Stomach (tissue), 19 donors: ENCODE measurements at places on chromosomes 1 and 21. TPM values are rescaled to one million over a fixed set of nuclear protein-coding genes. Genes with fewer than 3 reads are reported as not detected.

GRCh38 chr1:173395762-173396161 is 81.4 kb upstream of the PRDX6 start:
- DNase-seq: no peak
- H3K27ac ChIP-seq: no peak overlapping the region
- no peaks in the 10 kb centered on the region for H3K27me3 ChIP-seq

- H3K4me3 ChIP-seq: no peak overlapping the region
- H3K27ac ChIP-seq: peak overlapping the region; percentile 74
- peak; percentile 67 for DNase-seq
- H3K36me3 ChIP-seq: no peaks in the 10 kb centered on the region
Measured at GRCh38 chr1:109151146-109151990, 37.5 kb downstream of the ELAPOR1 start.

DNA sequence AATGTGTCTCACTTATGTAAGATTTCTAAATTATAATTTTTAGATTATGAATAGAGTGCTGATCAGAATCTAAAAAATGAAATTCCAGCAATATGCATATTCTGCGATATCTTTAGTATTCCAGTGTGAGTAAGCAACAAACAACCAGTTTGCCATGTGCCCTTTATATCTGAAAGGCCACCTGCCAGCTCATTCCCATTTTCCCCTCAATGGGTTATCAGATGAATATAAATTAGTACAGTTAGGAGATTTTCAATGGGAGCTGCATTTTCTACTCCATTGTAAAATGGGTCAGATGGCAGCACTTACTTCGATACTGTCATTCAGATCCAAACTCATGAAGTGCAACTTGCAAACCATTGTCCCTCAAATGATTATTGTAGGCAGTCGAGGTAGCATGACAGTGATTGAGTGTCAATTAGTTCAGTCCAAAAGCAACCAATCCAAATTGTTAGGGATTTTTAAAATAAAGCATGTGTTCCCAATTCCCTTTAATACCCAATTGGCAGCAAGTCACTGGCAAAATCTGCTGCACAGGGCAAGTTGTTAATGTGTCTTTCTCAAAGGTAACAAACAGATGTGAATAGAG is 680.3 kb downstream of the LRRIQ3 start:
- no peaks in the 10 kb centered on the region for H3K27me3 ChIP-seq
- no peak for DNase-seq
- no peak overlapping the region for H3K27ac ChIP-seq
- H3K36me3 ChIP-seq: no peaks in the 10 kb centered on the region
- no peak overlapping the region for H3K4me3 ChIP-seq

GRCh38 chr1:30569384-30569783 is 154.0 kb downstream of the MATN1 start:
- H3K27ac ChIP-seq: no peak overlapping the region
- no peaks in the 10 kb centered on the region for H3K36me3 ChIP-seq
- no peaks in the 10 kb centered on the region for H3K27me3 ChIP-seq

GRCh38 chr1:24195874-24196273 is 8.8 kb upstream of the IFNLR1 start:
- no peak overlapping the region for H3K4me3 ChIP-seq
- no peaks in the 10 kb centered on the region for H3K36me3 ChIP-seq
- H3K4me1 ChIP-seq: peaks cover 3% of the 10 kb centered on the region
- peaks cover 5% of the 10 kb centered on the region for H3K27me3 ChIP-seq
- H3K27ac ChIP-seq: no peak overlapping the region
- no peak for DNase-seq

- peaks cover 16% of the 10 kb centered on the region for H3K4me1 ChIP-seq
- H3K27me3 ChIP-seq: peaks cover 13% of the 10 kb centered on the region
- no peak overlapping the region for H3K27ac ChIP-seq
- H3K4me3 ChIP-seq: no peak overlapping the region
Measured at GRCh38 chr1:91402023-91402422, 2.6 kb downstream of the HFM1 start.

DNA sequence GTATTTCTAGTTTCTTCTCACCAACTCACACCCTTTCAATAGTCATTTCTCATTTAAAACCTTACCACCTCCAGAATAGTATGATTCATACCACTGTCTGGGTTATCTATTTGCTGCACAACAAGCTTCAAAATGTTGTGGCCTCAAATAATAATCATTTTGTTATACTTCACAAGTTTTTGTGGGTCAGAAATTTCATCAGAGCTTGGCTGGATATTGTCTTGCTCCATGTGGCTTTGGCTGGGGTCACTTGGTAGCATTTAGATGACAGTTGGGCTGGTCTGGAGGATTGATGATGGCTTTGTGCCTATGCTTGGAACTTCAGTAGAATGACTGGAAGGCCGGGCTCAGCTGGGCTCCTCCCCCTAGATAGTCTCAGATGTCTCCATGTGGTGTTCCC is 66.0 kb downstream of the TGFB2 start:
- no peaks in the 10 kb centered on the region for H3K27me3 ChIP-seq
- no peak overlapping the region for H3K27ac ChIP-seq
- H3K36me3 ChIP-seq: no peaks in the 10 kb centered on the region

DNA sequence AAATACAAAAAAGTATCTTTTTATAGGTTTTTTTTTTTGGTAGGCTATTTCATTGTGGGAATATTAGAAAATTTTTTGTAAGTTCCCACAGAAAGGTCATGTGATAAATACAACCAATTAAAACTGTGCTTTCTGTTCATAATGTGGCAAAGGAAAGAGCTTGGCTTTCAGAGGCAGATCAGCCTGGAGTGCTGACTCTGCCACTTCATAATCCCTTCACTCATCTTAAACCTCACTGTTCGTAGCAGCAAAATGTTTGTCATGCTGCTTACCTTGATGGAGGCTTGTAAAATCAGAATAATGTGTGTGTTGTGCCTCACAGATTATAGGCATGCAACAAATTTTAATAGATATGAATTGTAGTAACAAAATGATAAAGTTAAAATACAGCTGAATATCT is 176.8 kb downstream of the ZP4 start:
- H3K27me3 ChIP-seq: no peaks in the 10 kb centered on the region
- no peak overlapping the region for H3K4me3 ChIP-seq
- H3K4me1 ChIP-seq: no peaks in the 10 kb centered on the region
- H3K27ac ChIP-seq: no peak overlapping the region
- no peaks in the 10 kb centered on the region for H3K36me3 ChIP-seq

The LCA5L gene
- total RNA-seq: not detected

- peak overlapping the region; percentile 40 for H3K4me3 ChIP-seq
- peak overlapping the region; percentile 83 for H3K27ac ChIP-seq
- peaks cover 64% of the 10 kb centered on the region for H3K4me1 ChIP-seq
- H3K36me3 ChIP-seq: no peaks in the 10 kb centered on the region
- DNase-seq: peak; percentile 91
Measured at GRCh38 chr1:156706657-156707416, 1.5 kb upstream of the CRABP2 start.

GRCh38 chr21:26815197-26815596 is 30.0 kb downstream of the ADAMTS1 start:
- H3K27me3 ChIP-seq: no peaks in the 10 kb centered on the region
- H3K36me3 ChIP-seq: no peaks in the 10 kb centered on the region
- peak; percentile 41 for DNase-seq

DNA sequence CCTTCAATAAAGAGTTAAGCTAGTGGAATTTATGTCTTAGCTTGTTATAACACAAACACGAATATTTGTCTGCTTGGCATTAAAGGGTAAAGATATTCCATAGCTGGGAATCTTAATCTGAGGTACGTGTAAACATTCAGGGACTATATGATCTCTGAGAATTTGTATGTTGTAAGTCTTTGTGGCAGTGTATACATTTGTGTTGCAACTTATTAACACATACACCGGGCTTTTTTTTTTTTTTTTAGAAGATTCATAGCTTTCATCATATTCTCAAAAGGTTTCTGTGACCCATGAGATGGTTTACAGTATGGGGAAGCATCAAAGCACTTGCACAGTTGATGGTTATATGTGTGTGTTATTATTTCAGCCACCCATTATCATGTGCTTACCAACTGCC is 3.0 kb downstream of the GGPS1 start:
- no peak for DNase-seq
- H3K4me3 ChIP-seq: no peak overlapping the region
- no peak overlapping the region for H3K27ac ChIP-seq
- no peaks in the 10 kb centered on the region for H3K36me3 ChIP-seq
- H3K4me1 ChIP-seq: peaks cover 38% of the 10 kb centered on the region

GRCh38 chr1:111605576-111605975 is 14.0 kb upstream of the RAP1A start:
- peaks cover 38% of the 10 kb centered on the region for H3K4me1 ChIP-seq
- DNase-seq: no peak
- H3K36me3 ChIP-seq: no peaks in the 10 kb centered on the region

- no peaks in the 10 kb centered on the region for H3K27me3 ChIP-seq
- no peaks in the 10 kb centered on the region for H3K4me1 ChIP-seq
- H3K4me3 ChIP-seq: no peak overlapping the region
- no peaks in the 10 kb centered on the region for H3K36me3 ChIP-seq
Measured at GRCh38 chr21:30689822-30690221, 28.8 kb downstream of the KRTAP21-3 start.

GRCh38 chr21:25903607-25904006 is 168.8 kb downstream of the GABPA start:
- DNase-seq: no peak
- peaks cover 24% of the 10 kb centered on the region for H3K4me1 ChIP-seq
- no peaks in the 10 kb centered on the region for H3K36me3 ChIP-seq
- no peaks in the 10 kb centered on the region for H3K27me3 ChIP-seq
- no peak overlapping the region for H3K27ac ChIP-seq

- no peaks in the 10 kb centered on the region for H3K4me1 ChIP-seq
- H3K27ac ChIP-seq: no peak overlapping the region
- no peak for DNase-seq
- no peaks in the 10 kb centered on the region for H3K27me3 ChIP-seq
- H3K36me3 ChIP-seq: no peaks in the 10 kb centered on the region
Measured at GRCh38 chr1:53334312-53334711, 6.4 kb upstream of the LRP8 start.

GRCh38 chr21:36245649-36246048 is 74.3 kb upstream of the MORC3 start:
- no peak overlapping the region for H3K4me3 ChIP-seq
- H3K27me3 ChIP-seq: no peaks in the 10 kb centered on the region

The OR2T35 gene
- not detected for total RNA-seq

The LCE2C gene
- total RNA-seq: not detected

- DNase-seq: no peak
- peaks cover 83% of the 10 kb centered on the region for H3K4me1 ChIP-seq
- peak overlapping the region; percentile 67 for H3K27ac ChIP-seq
- no peaks in the 10 kb centered on the region for H3K27me3 ChIP-seq
Measured at GRCh38 chr1:33328817-33329216, 7.9 kb upstream of the A3GALT2 start.
